ENCODE measurements at places on chromosomes 7 and 10. TPM values are rescaled to one million over a fixed set of nuclear protein-coding genes. Genes with fewer than 3 reads are reported as not detected.
A peak's percentile ranks its signal among the peaks of the same experiment; 100 is the strongest.

DNA sequence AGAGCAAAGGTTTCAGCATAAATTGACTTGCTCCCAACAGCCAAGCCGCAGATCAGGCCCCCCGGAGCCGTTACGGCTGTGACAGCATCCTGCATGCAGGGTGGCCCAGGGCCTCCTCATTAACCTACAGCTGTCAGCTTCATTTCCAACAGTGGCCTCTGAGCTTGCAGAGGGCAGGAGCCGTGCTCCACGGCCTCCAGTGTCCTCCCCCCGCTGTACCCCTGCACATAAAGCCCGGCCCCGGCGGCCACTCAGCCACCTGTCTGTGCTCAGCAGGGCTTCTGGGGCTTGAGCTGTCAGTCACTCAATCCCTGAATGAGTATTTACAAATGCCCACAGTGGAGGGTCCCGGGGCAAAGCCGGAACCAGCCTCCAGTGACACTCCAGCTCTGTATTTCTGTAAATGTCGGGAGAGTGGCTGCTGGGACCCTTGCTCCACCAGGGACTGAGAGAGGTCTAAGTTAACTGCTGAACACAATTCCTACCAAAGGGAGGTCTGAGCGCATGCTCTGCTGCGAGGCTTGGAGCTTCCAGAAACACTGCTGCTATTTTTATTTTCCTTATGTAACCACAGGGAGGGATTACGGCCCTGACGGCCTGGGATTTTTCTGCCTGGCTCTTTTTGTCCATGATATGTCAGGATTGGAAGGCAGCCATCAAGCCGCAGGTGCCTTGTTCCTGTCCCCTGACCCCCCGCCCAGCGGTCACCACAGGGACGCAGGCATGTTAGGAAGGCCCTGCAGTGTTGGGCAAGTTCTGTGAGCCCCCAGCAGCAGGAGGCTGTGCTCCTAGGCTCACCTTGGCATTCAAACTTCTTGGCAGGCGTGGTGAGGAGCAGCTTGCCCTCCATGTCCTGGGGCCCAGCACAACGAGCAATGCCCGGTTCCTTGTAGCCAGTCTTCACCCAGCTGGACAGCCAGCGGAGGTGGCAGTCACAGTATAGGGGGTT lies 165.0 kb downstream of the SLIT1 start:
- no peaks in the 10 kb centered on the region for H3K36me3 ChIP-seq
- no peak overlapping the region for H3K4me3 ChIP-seq
- H3K27me3 ChIP-seq: no peaks in the 10 kb centered on the region
- H3K27ac ChIP-seq: no peak overlapping the region

GRCh38 chr7:143263266-143264195 lies at the start of gene GSTK1:
TSS of gene GSTK1 (plus strand) at chr7:143263441. CDS start at chr7:143263514, 73 bp downstream.
- no peak within 1 kb of the TSS for H3K27ac ChIP-seq
- no peaks in the 10 kb centered on the region for H3K4me1 ChIP-seq
- no peaks in the 10 kb centered on the region for H3K27me3 ChIP-seq
- peak; percentile 82 for DNase-seq

DNA sequence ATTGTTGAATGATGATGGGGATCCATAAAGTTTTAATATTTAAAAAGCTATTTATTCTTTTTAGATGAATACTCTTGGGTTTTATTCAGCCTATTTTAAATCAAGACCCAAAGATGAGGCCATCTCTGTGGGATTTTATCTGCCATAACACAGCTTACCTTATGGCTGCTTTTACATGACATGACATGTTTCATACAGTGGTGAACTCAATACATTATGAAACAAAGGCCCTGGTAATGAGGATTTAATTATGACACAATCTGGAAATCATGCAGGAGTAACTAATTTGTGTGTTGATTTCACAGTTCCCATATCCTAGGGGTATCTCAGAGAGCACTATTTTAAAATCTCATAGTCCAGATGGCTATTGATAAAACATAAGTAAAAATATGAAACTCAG lies 661.8 kb upstream of the FZD8 start:
- H3K36me3 ChIP-seq: peaks cover 8% of the 10 kb centered on the region
- H3K27me3 ChIP-seq: no peaks in the 10 kb centered on the region
- no peaks in the 10 kb centered on the region for H3K4me1 ChIP-seq
- H3K4me3 ChIP-seq: no peak overlapping the region

DNA sequence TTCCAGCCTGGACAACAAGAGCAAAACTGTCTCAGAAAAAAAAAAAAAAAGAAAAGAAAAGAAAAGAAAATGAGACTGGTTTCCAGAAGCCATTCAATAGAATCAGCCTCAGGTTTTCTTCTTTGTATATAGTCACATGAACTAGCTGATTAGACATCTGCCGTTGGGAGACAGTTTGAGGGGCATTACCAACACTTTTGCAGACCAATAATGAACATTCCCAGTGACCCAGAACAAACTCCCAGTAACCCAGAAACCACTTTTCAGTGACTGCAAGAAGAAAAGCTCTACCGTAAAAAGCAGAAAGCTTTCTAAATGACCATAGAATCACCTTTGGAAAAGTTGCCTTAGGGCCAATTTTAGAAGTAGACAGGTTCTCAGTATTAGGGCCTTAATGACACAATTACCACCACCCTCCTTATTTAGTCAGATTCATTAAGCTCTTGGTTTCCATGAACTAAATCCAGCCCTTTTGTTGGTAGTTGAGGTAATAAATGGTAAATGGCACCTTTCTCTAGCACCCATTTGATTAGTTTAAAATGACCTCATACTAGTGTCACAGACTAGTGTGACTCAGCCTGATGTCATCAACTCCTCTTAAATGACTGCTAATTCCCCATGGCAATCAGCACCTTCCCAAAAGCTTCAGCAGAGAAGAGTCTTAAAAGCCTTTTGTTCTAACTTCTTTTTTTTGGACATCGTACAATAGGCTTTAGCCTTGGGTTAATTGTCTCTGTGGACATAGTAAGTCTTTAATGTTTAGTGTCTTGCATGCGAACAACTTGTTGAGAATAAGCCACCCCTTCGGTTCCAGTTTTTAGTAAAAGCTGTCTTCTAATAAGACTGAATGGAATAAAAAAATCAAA lies 33.6 kb upstream of the XRCC2 start:
- no peak for DNase-seq
- peaks cover 8% of the 10 kb centered on the region for H3K36me3 ChIP-seq
- H3K27ac ChIP-seq: no peak overlapping the region
- H3K4me1 ChIP-seq: no peaks in the 10 kb centered on the region

- H3K27me3 ChIP-seq: no peaks in the 10 kb centered on the region
- no peaks in the 10 kb centered on the region for H3K36me3 ChIP-seq
- no peaks in the 10 kb centered on the region for H3K4me1 ChIP-seq
Measured at GRCh38 chr7:4406288-4407058, 275.6 kb upstream of the FOXK1 start.

DNA sequence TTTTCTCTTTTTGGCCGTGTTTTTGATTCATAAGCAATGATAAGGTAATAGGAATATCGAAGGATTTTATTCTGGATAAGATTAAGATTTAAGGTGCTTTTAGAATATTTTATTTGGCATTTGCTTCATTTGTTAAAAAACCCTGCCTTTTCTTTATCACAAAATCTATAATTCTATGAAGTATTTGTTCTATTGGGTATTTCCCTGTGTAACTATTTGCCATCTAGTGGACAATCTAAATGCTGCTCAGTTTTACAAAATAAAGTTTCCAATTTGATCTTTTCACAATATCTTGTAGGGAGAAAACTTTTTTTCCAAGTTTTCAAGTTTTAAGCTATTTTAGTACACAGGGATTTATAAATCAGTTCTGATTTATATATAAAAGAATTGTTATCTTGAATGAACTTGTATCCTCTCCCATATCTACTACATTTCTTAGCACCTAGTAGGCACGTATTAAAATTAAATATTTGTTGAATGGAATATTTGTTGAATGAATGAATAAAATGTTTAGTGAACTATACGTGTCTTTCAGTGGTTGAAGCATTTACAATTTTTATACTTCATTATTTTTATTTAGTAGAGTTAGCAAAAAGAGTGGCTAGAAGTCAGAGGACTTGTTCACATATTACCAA lies 26.5 kb downstream of the ANKRD7 start:
- no peak overlapping the region for H3K4me3 ChIP-seq
- no peaks in the 10 kb centered on the region for H3K36me3 ChIP-seq
- H3K4me1 ChIP-seq: no peaks in the 10 kb centered on the region
- no peak for DNase-seq
- no peak overlapping the region for H3K27ac ChIP-seq

Gene VAX1
- not detected for total RNA-seq
